ENCODE measurements at places on chromosomes 3 and 15.

DNA sequence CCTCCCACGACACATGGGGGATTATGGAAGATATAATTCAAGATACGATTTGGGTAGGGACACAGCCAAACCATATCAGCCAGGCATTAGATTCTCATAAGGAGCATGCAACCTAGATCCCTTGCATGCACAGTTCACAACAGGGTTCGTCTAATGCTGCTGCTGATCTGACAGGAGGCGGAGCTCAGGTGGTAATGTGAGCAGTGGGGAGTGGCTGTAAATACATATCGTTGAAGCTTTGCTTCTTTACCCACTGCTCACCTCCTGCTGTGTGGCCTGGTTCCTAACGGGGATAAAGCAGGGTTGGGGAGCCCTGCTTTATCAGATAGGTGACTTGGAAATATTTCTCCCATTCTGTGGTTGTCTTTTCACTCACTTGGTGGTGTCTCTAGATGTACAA is 14.8 kb downstream of the DOCK3 start:
- DNase-seq: no peak

- DNase-seq: no peak
Measured at GRCh38 chr3:139291276-139292051, 52.4 kb upstream of the MRPS22 start.

- peak; percentile 70 for DNase-seq
Measured at GRCh38 chr3:119913021-119913420, 131.1 kb downstream of the NR1I2 start.

DNA sequence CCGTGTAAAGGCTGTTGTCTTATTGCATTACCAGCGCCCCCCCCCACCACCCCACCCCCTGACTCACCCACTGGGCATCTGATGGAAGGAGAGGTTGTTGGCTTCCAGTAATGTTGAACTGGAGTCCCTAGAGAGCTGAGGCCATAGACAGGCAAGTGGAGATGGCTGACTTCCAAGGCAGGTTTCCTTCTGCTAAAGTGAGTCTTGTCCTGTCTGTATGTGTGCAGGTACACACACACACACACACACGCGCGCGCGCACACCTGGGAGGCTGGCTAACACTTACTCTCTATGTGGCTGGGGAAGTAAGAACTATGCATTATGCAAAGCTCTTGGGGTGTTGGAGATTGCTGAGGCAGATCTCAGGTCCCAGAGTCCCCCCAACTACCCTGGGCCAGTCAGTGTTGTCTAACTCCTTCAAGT is 1.6 kb upstream of the KY start:
- no peak for DNase-seq

DNA sequence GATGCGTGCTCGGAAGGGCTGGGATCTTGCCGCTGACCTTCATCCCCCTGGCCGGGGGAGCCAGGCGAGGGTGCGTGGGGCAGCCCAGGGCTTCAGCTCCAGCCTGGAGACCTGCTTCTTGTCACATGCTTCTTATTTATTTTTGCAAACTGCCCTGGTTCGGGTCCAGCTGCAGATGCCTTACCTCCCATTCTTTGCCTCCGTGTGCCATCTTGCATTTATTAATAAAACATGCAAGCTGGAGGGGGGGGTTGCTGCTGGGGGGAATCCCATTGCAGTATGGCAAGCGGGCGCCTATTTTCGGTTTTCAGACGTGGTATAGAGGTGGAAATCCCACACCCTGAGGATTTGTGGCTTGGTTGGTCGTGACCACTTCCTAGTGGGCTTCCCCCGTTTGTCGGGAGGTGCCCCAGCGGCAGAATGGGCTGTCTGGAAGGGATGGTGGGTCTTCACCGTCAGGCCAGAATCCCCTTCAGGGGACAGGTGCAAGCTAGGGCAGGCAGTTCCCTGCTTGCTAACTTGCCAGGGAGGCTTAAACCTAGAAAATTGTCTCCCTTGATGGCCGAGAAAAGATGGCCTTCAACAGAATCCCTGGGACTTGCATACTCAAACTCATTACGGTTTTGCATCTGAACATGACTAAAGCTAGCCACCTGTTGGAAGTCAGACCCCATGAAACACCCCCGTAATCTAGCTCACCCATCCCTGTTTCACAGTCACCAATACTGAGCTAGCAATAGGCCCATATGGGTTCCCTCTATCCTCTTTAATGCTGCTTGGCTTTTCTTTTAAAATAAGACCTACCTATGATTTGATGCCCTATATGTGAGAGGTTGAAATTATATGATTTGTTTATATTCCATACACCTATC is 569 bp downstream of the TMEM266 start:
- DNase-seq: peak; percentile 17

GRCh38 chr3:9099702-9100512 is 136.6 kb upstream of the RAD18 start:
- DNase-seq: no peak

DNA sequence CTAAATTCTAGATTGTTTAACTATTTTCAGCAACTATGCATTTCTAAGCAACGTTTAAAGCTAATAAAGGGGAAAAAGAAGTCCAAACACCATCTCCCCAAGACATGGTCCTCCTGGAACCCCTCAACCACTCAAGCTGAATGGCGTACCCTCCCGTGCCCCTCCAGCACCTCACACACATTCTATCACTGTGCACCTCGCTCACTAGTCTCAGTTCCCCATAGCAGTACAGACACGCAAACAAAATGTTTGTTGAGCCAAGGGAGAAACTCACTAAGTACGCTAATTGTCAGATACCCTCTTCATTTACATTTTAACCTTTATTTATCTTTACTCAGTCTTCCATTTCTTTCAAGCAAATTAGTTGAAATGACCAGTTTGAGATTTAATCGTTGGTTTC is 48.8 kb downstream of the ACAP2 start:
- no peak for DNase-seq

GRCh38 chr3:170889132-170889531 is 19.1 kb upstream of the RPL22L1 start:
- DNase-seq: no peak

- DNase-seq: no peak
Measured at GRCh38 chr15:79381593-79381992, 50.5 kb upstream of the MINAR1 start.

DNA sequence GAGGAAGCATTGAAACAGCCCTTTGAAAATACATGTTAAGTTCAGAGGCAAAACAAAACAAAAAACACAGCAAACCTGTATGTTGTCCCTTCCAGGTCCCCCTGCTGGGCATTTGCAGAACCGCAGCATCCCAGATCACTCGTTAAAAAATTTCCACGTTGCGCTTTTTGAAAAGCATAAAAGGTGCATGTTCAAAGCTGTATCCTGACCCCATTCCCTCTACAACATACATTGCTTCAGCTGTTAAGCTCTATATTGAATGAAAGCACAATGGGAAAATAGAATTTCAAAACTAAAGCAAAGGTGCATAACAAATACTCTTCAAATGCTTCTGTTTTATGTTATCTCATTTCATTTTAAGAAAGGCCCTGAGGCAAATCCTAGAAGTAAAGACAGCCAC is 328.3 kb downstream of the THSD4 start:
- peak; percentile 51 for DNase-seq

- DNase-seq: no peak
Measured at GRCh38 chr15:81049835-81050234, 49.1 kb downstream of the TLNRD1 start.

DNA sequence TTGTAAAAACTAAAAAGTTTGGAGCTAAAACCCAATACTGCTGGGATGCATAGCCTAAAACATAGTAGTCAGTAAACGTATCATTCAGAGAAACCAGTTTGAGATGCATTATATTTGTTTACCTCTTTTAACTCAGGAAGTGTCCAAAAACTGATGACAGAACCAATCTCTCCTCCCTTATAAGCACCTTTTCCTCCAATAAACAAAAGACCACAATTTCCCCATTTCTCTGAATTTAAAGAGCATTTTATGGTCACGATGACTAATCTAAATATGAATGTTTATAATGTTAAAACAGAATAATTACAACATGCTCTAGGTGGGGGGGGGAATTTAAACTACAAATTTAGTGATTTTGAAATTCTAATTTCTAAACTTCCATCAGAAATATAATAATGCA is 58.5 kb downstream of the CEP63 start:
- DNase-seq: peak; percentile 13

DNA sequence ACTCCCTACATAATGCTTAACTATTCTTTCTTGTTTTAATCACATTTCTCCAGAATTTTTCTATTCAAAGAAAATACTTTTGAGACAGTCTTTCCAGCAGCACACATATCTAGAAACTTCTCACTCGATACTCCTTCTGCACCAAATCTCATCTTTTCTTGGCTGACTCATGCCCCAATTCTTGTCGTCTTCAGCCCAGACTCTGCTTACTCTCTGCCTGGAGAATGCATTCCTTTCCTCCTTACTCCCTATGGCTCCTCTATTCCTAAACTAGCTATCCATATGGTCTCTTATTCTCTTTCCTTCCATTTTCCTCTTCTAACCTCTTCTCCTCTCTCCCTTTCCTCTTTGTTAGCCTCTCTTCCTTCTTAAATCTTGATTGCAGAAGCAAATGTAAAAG is 158.7 kb downstream of the GBE1 start:
- DNase-seq: peak; percentile 44

DNA sequence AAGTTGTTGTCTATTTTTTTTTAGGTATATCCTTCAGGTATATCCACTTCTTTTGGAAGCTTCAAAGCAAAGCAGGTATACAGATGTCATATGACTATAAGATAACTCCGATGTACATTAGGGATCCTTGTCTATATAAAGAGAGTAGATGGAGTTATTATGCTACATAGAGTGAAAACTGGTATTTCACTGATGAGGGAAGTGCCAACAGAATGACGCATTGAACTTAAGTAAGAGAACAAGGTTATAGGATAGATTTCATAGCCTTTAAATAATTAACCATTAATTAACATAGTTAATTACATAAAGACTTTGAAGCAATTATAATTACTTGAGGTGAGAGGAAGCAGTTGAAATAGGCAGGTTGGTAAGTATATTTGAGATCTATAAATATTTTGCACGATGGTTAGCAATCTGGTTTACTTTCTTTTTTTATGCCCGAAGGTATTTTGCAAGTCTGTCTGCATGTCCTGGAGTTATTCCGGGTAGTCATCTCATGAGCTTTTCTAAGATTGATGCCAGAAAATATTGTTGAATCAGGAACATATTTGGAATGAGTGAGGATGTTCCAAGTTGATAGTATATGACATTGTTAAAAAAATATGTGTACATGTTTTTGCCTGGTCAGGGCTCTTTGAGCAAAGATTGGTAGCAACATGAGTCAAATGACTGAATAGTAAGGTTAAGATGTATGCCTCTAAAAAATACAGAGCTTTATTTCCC is 299.5 kb upstream of the KCNMB2 start:
- DNase-seq: peak; percentile 89

DNA sequence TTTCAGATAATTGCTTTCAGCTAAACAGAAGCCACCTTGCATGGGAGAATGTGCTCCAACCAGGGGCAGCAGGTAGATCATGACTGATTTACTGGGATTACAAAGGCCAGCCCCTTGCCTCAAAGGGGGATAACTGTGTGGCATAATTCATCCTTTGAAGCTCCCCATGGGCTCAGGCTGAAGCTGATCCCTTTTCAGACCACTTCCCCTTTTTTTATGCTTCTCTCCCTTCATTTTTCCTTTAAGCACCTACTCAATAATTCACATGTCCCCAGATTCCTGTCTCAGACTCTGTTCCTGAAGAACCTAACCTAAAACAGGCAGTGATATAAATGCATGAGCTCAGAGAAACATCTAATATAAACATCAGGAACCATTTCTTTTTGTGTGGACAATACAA is 8.2 kb upstream of the MYRIP start:
- no peak for DNase-seq

GRCh38 chr15:88282614-88283013 is 26.1 kb upstream of the NTRK3 start:
- no peak for DNase-seq

DNA sequence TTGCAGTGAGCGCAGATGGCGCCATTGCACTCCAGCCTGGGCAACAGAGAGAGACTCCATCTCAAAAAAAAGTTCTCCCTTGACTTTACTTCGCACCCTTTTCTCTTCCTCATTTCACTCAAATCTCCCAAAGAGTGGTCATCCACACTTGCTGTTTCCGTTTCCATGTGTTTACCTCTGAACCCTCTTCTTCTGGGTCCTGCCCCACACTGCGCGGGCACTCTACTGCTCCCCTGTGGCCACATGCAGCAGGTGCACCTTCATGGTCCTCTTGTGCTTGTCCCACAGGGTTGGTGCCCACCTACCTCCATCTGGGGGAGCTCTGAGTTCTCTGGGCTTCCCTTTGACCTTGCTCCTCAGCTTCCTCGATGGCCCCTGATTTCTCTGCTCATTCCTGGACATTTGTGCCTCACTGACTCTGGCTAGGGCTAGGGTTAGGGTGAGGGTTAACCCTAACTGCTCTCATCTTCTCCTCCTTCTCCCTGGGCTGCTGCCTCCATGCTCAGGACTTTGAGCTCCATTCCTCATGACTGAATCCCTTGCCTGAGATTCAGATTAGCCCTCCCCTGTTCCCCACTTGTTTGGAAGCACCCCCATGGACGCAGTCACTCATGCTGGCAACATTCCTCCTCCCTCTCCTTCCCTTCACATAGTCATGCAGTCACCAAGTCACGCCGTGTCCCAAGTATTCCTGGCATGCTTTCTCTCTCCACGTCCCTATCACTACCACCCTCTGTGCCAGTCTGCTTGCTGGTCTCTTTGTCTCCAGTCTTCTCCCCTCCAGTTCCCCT is 26.6 kb upstream of the KY start:
- no peak for DNase-seq

DNA sequence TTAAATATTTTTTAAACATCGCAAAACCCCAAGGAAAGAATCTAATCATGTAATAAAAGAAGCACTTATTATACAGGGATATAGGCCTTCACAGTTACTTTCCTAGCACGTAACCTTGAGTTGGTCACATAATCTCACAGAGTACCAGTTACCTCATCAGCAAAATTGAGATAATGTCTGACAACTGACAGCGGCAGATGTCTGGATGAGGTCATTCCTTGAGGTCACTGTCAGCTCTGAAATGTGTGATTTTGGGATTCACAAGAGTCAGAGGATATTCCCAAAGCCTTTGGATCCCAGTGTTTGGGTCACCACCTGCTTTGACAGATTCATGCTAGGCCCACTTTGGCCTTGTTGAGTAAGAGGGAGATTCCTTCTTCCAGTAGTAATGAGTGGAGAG is 151.4 kb upstream of the SEMA6D start:
- no peak for DNase-seq

DNA sequence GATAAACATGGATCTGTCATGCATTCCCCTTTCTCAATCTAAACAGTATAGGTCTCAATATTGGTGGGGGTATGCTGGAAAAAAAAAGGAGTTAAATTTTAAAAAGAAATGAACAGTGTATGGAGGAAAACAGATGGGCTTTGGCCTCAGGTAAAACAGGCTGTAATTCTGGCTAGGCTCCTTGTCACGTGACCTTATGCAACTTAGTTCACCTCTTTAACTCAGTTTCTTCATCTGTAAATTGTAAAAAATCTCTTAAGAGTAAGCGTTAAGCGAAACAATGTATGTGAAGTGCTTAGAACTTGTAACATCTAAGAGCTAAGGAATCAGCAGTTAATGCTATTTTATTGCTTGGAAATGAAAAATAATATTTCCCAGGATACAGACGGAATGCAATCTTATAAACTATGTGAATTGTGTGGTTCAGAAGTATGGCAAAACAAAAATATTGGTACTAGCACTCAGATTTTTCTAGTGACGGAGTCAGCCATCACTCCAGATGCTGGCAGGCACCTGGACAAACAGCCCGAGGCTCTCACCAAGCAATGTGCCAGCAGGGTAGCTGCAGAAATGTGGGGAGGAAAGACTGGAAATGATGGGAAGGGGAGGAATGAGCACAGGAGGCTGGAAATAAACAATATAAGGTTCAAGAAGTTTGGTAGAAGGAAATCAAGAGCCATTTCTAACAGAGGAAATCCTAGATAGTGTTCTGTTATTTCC is 172.8 kb downstream of the USP13 start:
- no peak for DNase-seq

GRCh38 chr3:14461006-14461747 is 58.8 kb downstream of the SLC6A6 start:
- no peak for DNase-seq
